ENCODE measurements at places on chromosomes 12 and 14.
A peak's percentile ranks its signal among the peaks of the same experiment; 100 is the strongest.

GRCh38 chr14:68926236-68926635 is 52.9 kb downstream of the ACTN1 start:
- no peak for DNase-seq

DNA sequence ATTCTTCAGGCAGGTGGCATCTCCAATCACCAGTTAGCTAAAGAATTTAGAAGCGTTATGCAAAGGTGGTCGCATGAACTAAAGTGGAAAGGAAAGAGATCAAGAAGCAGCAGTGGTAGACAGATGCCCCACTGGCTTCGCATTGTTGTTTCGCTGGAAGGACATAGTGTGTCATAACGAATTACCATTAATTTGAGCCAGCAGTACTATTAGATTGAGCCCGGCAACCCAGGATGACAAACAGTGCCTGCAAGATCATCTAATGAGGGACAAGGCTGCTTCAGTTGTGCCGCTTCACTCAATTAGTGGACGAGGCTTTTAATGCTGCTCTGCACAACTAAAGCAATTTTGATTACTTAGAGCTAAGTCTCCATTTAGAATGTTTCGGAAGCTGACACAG is 274.5 kb upstream of the SOX5 start:
- no peak for DNase-seq

GRCh38 chr14:74658535-74659131 is 46.6 kb upstream of the LTBP2 start:
- no peak for DNase-seq

- no peak for DNase-seq
Observed at GRCh38 chr14:50608302-50608851, 48.4 kb downstream of the ATL1 start.

DNA sequence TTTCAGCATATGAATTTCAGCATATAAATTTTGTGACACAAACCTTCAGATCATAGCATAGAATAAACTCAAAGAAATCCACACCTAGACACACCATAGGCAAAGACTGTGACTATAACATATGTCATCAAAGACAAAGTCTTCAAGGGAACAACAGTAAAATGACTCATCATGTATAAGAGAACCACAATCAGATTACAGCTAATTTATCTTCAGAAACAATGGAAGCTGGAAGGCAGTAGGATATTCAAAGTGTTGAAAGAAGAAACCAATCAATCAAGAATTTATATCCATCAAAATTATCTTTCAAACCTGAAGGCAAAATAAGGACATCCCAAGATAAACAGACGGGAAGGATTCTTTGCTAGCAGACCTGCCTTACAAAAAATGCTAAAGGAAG is 29.0 kb downstream of the DLK1 start:
- DNase-seq, result no peak

DNA sequence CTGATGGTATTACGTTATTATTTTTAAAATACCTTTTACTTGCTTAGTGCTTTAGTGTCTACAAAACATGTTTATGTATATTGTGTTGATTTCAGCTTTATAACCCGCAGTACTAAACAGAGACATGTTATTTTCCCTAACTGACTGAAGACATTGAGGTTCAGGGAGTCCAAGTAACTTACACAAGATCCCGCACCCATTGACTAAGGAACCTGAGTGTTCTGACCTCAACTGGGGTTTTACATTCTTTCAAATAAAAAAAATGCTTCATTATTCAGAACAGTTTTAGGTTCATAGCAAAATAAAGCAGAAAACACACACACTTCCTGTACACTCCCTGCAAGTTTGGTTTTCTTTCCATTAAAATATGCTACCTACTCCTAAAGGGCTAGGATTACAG is 60.4 kb upstream of the METAP2 start:
- DNase-seq, result no peak

DNA sequence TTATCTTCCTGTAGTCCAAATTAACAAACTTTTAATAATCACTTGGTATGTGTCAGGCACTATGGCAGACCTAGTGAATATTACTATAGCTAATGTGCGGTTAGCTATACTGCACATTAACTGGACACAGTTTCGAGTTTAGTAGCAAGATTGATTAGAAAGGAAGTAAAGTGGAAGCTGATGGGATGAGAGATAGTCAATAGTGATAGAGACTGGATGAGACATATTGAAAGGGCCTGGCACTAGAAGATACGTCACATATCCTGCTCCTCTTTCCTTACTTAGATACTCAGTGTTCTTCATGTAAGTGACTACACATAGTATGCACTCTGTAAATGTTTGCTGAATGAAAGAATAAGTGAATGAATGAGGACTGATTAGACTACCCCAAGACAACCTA is 5.5 kb downstream of the TBK1 start:
- no peak for DNase-seq

- no peak for DNase-seq
Observed at GRCh38 chr12:41055875-41056577, 132.1 kb upstream of the PDZRN4 start.

DNA sequence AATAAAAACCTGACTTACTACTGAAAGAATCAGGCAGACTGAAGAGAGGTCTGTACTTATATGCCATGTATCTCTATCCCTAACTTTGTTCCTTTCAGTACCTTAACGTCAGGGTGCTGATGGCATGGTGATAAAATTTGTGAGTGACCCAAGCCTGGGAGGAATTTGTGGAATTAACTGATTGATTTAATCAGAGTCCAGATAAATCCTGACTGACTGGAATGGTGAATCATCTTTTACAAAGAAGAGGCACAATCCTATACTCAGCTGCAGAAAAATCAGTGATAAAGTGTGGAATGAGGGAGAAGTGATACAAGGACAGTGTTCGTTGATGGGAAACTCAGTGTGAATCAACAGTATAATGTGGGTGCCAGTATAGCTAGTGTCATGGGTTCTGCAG is 3.7 kb downstream of the TDG start:
- DNase-seq, result no peak

DNA sequence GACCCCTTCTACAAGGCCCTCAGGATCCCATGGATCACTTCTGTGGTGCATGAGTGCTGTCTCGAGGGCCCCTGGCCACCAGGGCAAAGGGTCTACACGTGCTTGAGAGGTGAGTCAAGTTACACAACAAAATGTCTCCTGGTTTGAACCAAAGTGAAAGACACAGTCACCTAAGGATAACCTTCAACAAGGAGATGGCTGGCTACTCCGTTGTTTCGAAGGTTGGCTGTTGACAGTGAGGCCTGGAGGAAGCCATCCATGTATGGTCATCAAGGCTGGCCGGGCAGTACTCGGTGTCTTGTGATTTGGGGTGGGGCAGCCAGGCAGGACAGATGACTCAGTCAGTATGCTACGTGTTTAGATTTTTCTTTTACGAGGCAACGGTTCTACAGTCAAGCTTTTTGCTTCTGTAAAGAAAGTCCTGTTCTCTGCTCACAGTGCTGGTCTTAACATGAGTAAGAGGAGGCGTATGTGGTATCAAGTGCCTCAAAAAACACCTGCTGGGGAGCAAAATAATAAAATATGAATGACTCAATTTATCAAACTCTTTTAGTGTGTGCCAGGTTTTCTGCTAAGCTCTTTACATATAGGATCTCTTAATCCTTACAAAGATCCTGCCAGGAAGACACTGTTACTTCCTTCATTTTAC is 18.0 kb upstream of the NT5DC3 start:
- peak; percentile 92 for DNase-seq

All from HFF-Myc (cell line).